NCI-H524 (cell line): ENCODE measurements at places on chromosomes 7 and 10.

GRCh38 chr7:141053626-141054025 lies 20.2 kb upstream of the TMEM178B start:
- no peak for DNase-seq

DNA sequence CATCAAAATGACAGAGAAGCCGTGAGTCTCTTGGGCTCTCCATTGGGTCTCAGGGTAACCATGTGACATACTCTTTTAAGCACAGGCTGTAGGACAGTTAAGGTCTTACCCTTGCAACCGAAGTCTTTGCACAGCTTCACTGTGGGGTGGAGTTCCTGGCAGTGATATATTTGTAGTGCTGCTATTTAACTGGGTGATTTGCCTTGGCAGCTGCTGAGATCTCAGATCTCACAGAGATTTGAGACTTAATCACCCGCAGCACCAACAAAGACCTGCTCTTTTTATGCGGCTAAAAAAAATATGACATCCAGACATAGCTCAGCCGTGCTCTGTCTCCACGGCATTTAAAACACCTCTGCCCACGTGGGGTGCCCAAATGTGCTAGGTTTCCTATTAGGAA lies 63.4 kb upstream of the NPTX2 start:
- peak; percentile 48 for DNase-seq

DNA sequence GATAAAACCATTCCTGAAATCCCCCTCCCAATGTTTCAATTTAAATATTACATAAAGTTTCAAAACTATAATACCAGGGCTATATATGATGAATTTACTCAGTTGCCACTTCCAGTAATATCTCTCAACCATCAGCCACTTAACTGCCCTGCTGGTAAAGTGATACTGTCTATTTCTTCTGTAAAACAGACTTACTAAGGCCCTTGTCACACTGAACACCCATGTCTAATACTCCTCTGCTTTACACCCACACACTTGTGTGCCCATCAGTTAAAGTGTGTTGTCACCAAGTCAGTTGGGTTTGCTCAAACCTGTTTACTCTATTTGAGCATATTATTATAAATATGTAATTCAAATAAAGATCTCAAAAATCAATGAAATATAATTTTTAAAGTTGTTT lies 29.1 kb upstream of the DMTF1 start:
- no peak for DNase-seq

- DNase-seq: no peak
These were observed 45.7 kb downstream of the UNC5B start for GRCh38 chr10:71258046-71258445.

- no peak for DNase-seq
These were observed at the start of gene VIPR2 for GRCh38 chr7:159144758-159145489. Gene VIPR2, minus strand, starts transcription at chr7:159144867. Its CDS starts 96 bp downstream, at chr7:159144771.

- no peak for DNase-seq
These were observed 31.2 kb downstream of the ERLIN1 start for GRCh38 chr10:100154666-100155065.

- no peak for DNase-seq
These were observed 824.5 kb downstream of the CCSER2 start for GRCh38 chr10:85152911-85153310.

- DNase-seq: no peak
These were observed 143.2 kb downstream of the PRKG1 start for GRCh38 chr10:51217505-51217904.

- DNase-seq: no peak
These were observed 81.1 kb downstream of the RGS10 start for GRCh38 chr10:119461380-119461779.

- no peak for DNase-seq
These were observed 25.2 kb downstream of the NUP42 start for GRCh38 chr7:23207021-23207420.

DNA sequence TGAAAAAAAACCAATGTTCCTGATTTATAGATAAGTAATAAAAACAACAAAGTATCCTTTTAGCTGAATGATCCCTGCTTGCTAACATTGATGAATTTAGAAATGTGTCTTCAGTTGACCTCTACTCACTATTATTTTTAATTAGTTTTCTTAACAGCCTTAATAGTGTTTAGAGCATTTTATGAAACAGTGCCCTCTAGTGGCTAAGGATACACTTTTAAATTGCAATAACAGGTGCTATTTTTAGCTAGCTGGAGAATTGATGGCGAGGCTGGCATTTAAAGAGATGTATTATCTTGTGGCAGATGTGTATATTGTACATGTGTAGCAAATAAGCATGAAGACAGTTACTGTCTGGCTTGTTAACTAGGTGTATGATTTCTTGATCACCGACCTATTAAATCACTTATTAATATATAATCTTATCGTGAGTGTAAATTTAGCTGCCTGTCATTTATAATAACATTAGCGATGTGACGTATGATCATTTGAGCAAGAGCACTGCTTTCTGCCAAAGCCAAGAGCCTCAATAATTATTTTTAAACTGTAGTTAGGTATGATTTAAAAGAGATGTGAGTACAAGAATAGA lies 451.9 kb downstream of the DPP6 start:
- peak; percentile 77 for DNase-seq

DNA sequence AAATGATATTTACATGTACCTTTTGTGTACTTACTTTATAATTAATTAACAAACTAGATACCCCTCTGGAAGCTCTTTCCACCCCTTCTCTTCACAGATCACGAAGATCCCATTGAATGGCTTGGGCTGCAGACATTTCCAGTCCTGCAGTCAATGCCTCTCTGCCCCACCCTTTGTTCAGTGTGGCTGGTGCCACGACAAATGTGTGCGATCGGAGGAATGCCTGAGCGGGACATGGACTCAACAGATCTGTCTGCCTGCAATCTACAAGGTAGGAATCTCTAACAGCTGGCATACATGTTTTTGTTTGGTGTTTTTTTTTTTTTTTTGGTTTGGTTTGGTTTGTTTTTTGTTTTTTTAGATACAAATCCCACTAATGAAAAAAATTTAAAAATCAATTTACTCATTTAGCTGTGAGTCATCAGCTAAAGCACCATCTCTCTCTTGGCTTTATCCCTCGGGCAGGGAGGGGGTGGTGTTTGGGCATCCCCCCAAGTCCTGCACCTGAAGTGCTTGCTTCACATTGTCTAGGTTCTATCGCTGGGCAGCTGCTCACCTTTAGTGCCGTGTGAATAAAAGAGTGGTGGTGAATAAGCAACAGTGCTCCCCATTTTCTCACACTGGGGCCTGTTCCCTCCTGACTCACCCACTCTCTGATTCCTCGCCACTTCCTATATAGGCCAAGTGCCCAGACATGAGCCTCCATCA lies 68.9 kb downstream of the MET start:
- no peak for DNase-seq

- DNase-seq: peak; percentile 82
These were observed 202.0 kb downstream of the MAD1L1 start for GRCh38 chr7:2030475-2031450.

- no peak for DNase-seq
These were observed 361.4 kb upstream of the NPSR1 start for GRCh38 chr7:34296663-34297062.

DNA sequence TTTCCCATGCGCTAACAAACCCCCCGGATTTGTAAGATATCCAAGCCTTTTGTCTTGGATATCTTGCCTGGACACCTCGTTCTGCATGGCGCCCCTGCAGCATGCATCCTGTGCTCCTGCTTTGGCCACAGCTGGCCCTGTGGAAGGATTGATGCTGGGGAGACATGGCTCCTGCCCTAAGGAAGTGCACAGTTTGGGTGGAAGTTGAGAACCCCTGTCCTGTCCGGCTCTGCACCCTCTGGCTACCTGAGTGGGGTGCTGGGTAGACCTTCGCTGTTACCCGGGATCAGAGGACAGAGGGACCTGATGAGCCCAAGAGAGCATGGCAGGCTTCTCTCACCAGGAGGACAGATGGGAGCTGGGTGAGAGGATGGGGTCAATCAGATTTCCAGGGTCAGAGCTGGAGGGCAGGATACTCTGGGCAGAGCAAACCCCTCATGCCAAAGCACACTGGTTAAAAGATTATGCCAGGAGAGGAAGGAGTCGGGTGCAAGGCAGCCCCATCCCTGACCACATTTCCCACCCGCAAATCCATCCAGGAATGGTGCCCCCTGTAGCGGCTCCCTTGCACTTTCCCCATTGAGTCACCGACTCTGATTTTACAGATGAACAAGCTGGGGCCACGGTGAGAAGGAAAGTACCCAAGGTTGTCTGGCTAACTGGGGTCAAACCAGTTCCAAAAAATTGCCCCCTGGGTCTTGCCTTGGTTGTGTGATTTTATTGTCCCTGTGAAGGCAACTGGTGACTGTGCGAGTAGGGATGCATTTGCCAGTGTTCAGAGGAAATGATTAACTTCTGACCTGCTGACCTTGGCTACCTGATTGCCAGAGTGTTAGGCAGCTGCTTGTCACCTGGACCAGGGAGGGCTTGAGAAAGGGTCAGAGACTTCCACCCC lies 290.1 kb upstream of the ZMIZ1 start:
- DNase-seq: no peak

DNA sequence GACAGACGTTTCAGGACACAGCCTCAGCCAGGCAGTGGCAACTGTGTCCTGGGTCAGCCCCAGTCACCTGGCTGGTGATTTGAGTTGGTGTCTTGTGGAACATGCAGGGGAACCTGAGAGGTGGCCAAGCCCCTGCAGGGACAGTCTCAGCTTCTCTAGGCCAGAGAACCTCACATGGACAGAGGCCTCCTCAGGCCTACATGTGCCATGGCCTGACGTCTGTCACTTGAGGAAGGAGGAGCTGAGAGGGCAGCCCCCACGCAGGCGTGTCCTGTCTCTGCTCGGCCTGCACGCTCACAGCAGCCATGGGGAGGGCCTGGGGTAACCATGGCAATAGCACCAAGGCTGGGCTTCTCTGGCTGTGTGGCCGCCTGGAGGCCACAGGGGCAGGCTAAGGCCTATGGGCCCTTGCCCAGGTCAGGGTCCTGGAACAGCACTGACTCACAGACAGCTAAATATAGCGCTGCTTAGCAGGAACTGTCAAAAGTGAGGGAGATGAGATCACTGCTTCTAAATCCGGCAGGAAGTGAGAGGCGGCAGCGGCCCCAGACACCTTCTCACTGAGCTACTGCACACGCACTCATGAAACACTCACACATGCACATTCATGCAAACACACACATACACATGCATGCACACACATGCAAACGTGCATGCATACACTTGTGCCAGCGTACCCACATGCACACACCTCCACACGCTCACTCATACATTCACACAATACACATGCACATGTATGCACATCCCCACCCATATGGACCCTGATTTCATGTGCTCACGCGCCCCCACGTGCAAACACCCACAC lies 57.0 kb downstream of the YKT6 start:
- DNase-seq: no peak

DNA sequence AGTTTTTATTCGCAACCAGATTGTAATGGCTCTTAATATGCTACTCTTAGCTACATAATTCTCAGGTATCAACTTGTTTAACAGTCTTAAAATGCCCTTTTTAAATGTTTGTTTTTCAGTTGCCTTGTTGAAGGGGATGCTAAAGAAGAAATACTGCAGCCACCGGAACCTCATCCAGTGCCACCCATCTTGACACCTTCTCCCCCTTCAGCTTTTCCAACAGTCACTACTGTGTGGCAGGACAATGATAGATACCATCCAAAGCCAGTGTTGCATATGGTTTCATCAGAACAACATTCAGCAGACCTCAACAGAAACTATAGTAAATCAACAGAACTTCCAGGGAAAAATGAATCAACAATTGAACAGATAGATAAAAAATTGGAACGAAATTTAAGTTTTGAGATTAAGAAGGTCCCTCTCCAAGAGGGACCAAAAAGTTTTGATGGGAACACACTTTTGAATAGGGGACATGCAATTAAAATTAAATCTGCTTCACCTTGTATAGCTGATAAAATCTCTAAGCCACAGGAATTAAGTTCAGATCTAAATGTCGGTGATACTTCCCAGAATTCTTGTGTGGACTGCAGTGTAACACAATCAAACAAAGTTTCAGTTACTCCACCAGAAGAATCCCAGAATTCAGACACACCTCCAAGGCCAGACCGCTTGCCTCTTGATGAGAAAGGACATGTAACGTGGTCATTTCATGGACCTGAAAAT lies 69.5 kb upstream of the RSBN1L start:
- no peak for DNase-seq

DNA sequence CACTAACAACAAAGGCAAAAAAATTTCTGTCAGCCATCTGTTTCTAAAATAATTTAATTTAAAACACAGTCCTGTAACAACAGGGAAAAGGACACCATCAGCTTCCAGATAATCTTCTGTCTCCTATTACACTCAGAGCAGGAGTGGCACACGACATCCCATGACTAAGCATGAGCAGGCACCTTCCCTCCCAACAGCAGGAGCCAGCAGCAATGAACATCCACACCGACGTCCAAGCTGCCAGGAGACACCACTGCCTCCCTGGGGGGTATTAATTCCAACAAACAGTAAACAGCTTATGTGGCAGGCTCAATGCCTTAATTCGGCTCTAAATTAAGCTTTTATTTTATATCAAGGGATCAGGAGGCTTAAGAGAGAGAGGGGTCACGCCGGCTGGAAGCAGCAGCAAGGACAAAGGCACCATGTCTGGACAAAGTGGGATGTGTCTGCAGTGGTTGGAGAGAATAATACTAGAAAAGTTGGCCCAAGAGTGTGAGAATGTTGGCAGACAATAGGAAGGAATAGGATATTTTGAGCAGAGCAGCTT lies 45.7 kb downstream of the KIAA1549 start:
- peak; percentile 71 for DNase-seq

GRCh38 chr10:6278519-6279120 lies 75.9 kb downstream of the PFKFB3 start:
- no peak for DNase-seq

DNA sequence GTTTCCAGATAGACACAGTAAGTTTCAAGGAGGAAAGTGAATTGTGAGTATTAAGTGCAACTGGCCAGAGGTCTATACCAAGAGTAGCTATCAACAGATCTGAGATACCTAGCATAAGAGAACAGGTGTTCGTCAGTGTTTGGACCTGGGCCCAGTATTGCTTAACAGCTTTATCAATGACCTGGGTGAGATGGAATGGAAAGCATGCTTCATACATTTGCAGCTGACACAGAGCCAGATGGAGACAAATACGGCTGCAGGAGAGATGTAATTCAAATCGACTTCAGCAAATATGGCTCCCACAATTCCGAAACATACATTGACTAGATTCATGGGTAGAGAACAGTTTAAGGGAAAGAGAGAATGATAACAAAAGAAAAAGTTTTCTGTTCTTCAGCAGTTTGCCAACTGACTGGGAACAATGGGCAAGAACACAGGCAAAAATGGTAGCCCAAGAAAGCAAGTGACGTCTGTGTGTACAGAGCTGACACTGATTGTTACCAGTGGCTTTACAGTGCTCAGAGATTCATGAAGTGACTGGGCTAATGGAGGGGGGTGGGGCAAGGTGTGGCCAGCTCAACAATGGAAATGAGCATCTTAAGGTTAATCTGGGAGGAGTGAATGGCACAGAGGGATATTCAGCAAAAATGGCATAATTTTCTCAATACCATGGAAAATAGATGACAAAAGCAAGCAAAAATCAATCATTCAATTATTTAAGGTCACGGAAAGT lies 28.0 kb upstream of the COBL start:
- DNase-seq: peak; percentile 68

GRCh38 chr10:53839440-53840039 lies 961.5 kb downstream of the PCDH15 start:
- no peak for DNase-seq
